CD4-positive, alpha-beta T cell treated with Interleukin-6 at 100 ng/mL for 8 hours (primary cell): ENCODE measurements at places on chromosomes 3 and 15.

- DNase-seq = no peak
Measured at GRCh38 chr3:168738527-168739325, 643.0 kb upstream of the GOLIM4 start.

GRCh38 chr15:49832511-49832910 is 211.7 kb downstream of the DTWD1 start:
- no peak for DNase-seq

GRCh38 chr15:45499426-45499825 is 23.1 kb downstream of the SLC30A4 start:
- no peak for DNase-seq

DNA sequence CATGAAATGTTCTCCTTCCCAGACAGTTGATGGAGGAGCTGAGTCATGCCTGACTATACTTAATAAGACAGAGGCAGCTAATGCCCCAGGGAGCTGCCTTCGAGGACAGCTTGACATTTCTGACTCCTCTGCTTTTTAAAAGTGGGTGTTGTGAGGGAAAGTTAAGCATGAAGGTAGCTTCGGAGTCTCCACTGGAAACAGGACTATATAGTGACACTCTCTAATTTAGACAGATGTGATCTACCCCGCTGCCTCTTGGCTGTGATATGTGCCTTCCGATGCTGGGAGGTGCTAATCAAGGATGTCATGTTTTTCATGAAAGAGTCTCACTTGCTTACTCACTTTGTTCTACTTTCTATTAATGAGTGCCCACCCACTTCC is 72.7 kb downstream of the IL1RAP start:
- DNase-seq = no peak

DNA sequence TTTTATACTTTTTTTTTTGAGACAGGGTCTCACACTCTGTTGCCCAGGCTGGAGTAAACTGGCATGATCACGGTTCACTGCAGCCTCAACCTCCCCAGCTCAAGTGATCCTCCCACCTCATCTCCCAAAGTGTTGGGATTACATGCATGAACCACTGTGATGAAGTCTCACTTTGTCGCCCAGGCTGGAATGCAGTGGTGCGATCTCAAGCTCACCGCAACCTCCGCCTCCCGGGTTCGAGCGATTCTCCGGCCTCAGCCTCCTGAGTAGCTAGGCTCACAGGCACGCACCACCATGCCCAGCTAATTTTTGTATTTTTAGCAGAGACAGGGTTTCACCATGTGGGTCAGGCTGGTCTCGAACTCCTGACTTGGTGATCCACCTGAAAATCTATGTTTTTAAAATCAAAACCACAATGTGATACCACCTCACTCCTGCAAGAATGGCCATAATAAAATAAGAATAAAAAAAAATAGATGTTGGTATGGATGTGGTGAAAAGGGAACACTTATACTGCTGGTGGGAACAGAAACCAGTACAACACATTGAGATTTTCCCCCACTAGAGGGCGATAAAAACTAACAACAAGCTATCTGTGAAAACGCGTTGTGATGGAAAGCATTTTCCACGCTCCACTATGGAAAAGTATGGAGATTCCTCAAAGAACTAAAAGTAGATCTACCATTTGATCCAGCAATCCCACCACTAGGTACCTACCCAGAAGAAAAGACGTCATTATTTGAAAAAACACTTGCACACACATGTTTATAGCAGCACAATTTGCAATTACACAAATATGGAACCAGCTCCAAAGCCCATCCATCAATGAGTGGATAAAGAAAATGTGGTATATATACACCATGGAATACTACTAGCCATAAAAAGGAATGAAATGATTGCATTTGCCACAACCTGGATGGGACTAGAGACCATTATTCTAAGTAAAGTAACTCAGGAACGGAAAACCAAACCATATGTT is 26.8 kb upstream of the OCA2 start:
- peak; percentile 34 for DNase-seq

DNA sequence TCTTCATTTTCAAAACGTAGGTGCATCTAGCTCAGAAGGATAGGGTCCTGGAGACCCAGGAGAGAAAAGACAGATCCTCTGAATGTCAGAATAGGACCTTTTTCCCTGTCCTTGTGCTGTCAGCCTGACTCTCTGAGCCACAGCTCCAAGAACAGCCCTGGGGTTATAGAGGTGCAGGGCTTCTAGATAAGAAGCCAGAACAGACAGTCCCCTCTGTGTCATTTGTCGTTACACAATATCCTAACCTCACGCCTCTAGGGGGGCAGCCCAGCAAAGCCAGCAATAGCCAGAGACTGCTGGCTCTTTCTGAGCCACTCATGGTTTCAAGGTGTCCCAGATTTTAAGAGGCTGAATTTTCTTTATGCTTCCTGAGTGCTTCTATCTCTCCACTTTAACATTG is 153.2 kb upstream of the THBS1 start:
- DNase-seq = no peak

- DNase-seq = no peak
Measured at GRCh38 chr15:99050328-99050980, 42.9 kb upstream of the PGPEP1L start.
